ENCODE measurements at places on chromosomes 5 and 9.
A peak's percentile ranks its signal among the peaks of the same experiment; 100 is the strongest.

- DNase-seq = no peak
Measured at GRCh38 chr5:65989158-65989557, 62.8 kb downstream of the ERBIN start.

DNA sequence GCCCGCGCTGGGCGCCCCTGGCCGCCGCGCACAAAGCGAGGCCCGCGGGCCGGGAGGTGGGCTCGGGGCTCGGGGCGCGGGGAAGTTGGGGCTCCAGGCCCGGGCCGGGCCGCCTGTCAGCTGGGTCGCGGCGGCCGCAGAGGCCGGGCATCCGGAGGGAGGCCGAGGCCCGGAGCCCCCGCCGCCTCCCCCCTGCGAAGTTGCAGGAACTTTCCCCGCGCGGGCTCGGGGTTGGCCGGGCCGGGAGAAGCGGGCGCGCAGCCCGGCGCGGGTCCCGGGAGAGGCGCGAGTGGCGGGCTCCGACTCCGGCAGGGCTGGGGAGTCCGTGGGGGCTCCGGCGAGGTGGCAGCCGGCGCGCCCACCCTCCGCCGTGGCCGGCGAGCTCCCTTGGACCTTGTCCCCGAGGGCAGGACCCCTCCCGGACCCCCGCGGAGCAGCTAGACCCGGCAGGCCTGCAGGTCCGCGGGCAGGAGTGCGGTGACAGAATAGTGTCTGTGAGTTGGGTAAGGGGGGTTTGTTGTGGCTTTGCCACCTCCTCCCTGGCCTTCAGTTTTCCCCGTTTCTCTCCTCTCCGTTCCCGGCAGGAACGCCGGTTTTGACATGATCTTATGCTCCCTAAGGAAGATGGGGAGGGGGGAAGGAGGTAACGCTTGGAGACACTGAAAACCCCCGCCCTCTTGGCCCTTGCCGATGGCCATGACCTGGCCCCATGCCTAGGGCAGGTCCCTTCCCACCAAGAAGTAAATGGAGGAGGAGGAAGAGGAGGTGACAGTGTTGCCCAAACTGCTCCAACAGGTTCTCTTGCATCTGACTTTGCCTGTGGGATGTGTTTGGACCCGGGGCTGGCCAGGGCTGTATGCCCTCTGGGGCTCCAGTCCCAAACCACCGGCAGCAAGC is 942 bp downstream of the PHF2 start:
- DNase-seq = no peak

DNA sequence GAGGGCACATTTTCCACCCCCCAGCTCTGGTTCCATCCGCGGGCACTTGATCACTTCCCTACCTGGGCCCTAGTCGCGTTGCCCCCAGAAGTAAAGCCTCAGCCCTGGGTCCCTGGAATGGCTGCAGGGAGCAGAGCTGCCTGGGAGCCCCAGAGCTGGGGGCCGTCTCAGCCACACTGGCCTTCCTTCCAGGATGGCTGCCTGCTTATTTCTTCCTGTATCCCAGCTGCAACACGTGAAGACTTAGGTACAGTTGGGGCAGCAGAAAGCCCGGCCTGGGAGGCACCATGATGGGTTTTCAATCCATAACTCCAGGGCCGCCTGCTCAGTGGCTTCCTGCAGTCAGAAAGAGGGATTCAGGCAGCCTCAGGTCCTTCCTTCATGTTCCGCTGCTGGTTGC is 232.3 kb downstream of the IRX2 start:
- DNase-seq = no peak

DNA sequence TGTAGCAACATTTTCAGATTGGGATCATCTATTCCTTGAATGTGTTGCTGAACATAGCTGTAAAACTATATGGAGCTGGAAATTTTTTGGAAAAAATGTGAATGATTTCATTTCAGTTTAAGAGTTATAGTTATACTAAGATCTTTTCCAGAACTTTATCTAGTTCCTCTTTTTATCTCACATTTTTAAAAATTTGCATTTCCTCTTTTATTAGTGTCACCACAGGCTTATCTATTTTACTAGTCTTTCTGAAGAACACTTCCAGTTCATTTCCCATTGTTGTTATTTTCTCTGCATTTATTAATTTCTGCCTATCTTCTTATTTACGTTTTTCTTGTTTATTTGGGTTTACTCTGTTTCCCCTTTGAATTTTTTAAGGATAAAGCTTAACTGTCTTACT is 46.0 kb upstream of the FSTL4 start:
- no peak for DNase-seq

GRCh38 chr5:107372723-107373450 is 297.9 kb downstream of the EFNA5 start:
- DNase-seq = no peak

GRCh38 chr9:95147452-95148207 is 169.9 kb downstream of the FANCC start:
- no peak for DNase-seq

GRCh38 chr9:11663913-11664312 is 1029.3 kb upstream of the TYRP1 start:
- DNase-seq = no peak

- DNase-seq = no peak
Measured at GRCh38 chr5:177336112-177336511, 15.4 kb downstream of the LMAN2 start.

DNA sequence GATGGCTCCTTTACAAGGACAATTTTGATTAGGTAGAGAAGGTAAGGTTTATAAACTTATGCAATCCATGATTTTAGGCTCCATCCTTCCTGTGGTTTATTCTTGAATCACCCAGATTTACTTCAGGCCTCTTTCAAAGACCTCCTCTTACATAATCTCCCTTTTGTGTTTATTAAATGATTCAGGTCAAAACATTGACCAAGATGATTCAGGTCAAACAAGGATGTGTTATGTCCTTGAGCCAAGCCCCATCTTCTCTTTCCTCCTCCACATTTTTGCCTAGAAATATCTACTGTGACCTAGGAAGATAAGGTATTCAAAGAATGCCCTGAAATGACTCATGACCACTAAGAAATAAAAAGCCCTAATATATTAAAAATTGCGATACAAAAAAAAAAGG is 31.8 kb upstream of the TLR4 start:
- no peak for DNase-seq

GRCh38 chr9:105842023-105842644 is 147.8 kb downstream of the TMEM38B start:
- peak; percentile 30 for DNase-seq

DNA sequence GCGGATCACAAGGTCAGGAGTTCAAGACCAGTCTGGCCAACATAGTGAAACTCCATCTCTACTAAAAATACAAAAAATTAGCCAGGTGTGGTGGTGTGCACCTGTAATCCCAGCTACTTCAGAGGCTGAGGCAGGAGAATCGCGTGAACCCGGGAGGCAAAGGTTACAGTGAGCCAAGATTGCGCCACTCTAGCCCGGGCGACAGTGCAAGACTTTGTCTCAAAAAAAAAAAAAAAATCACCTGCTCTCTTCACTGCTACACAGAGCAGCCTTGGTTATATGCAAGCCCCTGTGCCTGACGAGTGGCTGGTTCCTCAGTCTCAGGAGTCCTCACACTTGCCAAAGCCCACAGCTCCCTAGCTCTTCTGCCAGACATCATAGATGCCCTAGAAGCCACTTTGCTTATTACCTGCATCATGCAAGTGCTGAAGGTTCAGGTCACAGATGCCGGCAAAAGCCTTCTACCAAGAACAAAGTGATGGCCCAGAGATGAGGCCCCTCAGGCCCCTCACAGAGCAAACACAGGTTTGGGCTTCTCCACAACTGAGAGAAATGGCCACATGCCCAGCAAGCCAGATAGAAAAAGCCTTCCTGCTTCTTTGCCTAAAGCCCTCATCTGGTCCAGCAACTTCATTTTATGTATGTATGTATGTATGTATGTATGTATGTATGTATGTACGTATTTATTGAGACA is 176.4 kb downstream of the AUH start:
- DNase-seq = no peak

DNA sequence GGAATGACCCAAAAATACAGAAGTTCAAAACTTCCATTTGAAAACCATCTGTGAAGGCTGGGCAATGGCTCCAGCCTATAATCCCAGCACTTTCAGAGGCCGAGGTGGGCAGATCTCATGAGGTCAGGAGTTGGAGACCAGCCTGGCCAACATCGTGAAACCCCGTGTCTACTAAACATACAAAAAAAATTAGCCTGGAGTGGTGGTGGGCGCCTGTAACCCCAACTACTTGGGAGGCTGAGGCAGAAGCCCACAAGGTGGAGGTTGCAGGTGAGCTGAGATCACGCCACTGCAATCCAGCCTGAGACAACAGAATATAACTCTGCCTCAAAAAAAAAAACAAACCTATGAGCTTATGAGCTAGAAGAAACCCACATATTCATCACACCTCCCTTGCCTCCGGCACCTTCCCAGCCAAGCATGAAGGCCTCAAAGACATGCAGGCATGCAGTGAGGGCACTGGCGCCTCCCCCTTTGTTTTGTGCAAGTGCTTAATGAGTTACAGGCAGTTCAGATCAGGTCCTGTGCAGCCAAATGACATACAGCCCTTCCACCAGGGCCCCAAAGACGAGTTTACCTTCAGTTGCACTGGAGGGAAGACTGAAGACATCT is 9.9 kb downstream of the HNRNPH1 start:
- no peak for DNase-seq

DNA sequence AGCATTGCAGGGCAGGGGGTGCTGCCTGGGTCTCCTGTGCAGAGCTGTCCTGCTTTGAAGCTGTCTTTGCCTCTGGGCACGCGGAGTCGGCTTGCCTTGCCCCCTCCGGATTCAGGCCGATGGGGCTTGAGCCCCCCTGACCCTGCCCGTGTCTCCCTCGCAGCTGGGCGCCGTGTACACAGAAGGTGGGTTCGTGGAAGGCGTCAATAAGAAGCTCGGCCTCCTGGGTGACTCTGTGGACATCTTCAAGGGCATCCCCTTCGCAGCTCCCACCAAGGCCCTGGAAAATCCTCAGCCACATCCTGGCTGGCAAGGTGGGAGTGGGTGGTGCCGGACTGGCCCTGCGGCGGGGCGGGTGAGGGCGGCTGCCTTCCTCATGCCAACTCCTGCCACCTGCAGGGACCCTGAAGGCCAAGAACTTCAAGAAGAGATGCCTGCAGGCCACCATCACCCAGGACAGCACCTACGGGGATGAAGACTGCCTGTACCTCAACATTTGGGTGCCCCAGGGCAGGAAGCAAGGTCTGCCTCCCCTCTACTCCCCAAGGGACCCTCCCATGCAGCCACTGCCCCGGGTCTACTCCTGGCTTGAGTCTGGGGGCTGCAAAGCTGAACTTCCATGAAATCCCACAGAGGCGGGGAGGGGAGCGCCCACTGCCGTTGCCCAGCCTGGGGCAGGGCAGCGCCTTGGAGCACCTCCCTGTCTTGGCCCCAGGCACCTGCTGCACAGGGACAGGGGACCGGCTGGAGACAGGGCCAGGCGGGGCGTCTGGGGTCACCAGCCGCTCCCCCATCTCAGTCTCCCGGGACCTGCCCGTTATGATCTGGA is 2.7 kb downstream of the CEL start:
- no peak for DNase-seq

- no peak for DNase-seq
Measured at GRCh38 chr9:88994469-88995199, 3.4 kb downstream of the S1PR3 start.

GRCh38 chr5:108345541-108346171 is 36.2 kb downstream of the FBXL17 start:
- peak; percentile 13 for DNase-seq

GRCh38 chr5:119171686-119172085 is 100.8 kb downstream of the DMXL1 start:
- no peak for DNase-seq

GRCh38 chr5:133032852-133033742 is 6.7 kb upstream of the ZCCHC10 start:
- DNase-seq = no peak

GRCh38 chr5:36305571-36306326 is 4.0 kb upstream of the RANBP3L start:
- DNase-seq = peak; percentile 45

- no peak for DNase-seq
Measured at GRCh38 chr5:15977851-15978250, 201.7 kb downstream of the MARCHF11 start.

GRCh38 chr5:42912184-42912798 is 100.6 kb upstream of the SELENOP start:
- no peak for DNase-seq

DNA sequence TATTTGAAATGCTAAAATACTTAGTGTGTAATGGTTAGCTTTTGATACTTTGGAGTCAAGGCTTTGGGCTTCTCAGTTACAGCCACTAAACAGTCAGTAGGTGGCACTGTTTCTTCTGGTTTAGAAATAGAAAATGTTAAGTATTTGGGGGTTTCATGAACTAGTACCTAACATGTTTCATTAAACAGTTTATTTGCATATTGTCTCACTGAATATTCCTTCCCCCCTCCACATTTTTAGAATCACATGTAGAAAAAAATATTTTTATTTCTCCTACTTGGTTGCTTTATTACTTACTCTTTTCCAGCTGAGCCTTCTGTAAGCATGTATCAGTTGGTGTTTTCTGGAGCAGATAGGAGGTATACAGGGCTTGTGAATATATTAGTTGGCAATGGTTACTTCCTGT is 48.0 kb downstream of the IPO11 start:
- DNase-seq = peak; percentile 22

DNA sequence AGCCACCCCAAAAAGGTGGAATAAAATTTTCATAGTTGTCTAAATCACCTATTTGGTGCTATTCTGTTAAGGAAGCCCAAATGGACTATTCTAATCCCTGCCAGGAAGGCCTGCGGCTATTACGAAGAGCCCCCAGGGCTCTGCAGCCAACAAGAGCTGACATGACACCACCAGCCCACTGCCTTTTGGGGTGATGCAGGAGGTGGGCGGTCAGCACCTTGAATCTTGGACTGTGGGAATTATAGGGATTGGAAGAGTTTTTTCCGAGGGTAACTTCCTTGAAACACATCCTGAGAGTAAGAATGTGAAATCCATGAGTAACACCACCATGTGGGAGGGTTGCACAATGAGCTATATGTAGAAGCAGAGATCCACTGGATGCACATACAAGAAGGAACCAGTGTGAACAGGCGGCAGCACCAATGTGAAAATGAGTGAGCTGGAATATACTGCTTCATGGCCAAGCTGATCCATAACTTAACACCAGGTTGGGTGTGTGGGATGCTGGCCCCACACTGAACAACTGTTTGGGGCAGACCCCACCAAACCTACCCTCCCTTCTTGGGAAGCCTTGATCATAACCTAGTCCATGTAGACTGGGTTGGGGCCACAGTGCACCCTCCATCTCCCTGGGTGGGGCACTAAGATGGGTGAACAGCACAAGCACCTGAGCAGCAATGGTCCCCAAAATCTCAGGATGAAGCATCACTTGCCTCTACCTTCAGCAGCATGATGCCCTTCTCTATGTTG is 239.0 kb downstream of the FSTL4 start:
- DNase-seq = no peak

GRCh38 chr5:53463909-53464621 is 16.4 kb upstream of the FST start:
- DNase-seq = no peak
